ENCODE measurements at places on chromosomes 16 and 17.

- no peak for DNase-seq
These were observed 32.2 kb downstream of the HSD17B2 start for GRCh38 chr16:82067042-82067803.

GRCh38 chr17:10050597-10051101, 145.6 kb upstream of the RCVRN start:
- DNase-seq = no peak

- DNase-seq = peak; percentile 21
These were observed 110.4 kb upstream of the HAS3 start for GRCh38 chr16:68995011-68995504.

DNA sequence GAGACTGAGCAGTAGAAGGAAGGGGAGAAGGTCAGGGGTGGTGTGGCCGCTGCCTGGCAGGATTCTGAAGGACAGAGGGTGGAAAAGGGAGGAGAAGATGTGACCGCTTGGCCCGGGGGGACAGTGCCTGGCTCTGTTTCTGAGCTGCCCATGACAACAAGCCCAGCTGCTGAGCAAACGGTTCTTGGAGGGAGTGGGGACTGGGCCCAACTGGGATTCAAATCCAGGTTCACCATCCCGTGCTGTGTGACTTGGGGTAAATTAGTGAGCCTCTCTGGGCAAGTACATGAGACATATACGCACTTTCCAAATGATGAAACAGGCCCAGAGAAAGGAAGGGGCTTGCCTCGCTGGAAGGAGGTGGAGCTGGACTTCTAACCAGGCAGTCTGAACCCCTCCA, 23.3 kb downstream of the SEC14L5 start:
- no peak for DNase-seq

- DNase-seq = no peak
These were observed 76.6 kb downstream of the IRF8 start for GRCh38 chr16:85975451-85975981.

- no peak for DNase-seq
These were observed 54.3 kb downstream of the TIMM22 start for GRCh38 chr17:1050996-1051925.

DNA sequence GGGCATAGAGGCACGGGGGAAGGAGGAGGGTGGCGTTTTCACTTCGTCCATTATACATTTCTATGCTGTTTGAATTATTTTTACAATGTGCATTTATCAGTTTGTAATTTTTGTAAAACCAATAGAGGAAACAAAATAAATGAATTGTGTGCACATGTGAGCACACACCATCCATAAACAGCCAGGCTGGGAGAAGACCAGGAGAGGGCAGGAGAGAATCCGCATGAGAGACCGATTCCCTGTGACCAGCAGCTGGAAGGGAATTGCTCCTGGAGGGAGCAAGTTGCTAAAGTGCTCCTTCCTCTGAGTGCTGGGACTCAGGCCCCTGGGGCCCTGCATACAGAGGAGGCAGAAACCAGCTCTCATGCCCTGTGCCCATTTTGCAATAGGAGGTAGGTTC, 126.0 kb downstream of the ABCC12 start:
- DNase-seq = no peak

GRCh38 chr16:17416461-17417311, 54.1 kb downstream of the XYLT1 start:
- no peak for DNase-seq

DNA sequence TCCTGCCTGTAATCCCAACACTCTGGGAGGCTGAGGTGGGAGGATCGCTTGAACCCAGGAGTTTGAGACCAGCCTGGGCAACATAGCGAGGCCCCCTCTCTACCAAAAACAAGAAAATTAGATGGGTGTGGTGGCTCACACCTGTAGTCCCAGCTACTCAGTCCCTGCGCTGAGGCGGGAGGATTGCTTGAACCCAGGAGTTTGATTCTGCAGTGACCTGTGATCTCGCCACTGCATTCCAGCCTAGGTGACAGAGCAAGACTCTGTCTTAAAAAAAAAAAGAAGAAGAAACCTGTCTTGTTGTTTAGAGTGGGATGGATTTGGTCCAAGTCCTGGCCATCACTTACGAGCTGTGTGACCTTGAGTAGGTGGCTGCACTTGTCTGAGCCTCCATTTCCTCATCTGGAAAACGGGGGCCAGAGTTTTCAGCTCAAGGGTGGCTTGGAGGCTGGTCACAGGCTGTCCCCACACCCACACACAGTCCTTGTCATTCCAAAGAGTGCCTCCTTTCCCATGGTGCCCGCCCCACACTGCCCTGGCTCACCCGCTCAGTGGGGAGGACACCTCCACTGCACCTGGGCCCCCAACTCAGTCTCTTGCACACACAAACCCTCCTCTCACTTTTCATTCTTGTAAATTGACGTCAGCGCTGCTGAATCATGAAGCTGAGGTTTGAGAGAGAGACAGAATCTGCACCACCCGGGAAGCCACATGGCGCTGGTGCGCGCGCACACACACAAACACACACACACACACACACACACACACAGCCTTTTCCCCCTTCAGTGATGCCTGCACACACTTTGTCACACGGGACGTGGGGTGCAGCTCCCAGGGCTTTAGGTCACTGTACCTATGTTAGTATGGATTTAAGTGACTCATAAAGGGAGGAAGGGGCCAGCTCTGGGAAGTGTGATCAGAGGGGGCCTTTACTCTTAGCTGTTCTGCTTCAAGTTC, 4.2 kb downstream of the SOCS1 start:
- DNase-seq = no peak

- DNase-seq = no peak
These were observed 71.7 kb downstream of the PRKCB start for GRCh38 chr16:23907457-23907902.

DNA sequence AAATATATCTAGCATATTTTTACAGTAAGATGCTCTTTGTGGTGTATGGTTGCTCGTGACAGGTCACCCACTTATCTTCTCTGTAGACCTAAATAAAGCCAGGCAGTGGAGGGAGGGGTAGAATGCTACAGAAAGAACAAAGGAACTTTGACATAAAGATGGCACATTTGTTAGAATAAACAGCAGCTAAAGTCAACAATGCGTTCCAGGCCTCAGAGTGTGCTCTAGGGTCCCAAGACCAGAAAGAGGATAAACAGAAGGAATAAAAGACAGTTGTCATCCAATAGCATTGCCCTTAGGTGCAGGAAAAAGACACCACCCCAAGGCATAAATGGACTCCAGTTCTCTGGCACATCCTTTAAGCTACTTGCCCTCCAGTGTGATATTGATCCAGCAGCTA, 523.0 kb upstream of the CDH11 start:
- no peak for DNase-seq

- peak; percentile 58 for DNase-seq
These were observed 95.8 kb upstream of the CRHR1 start for GRCh38 chr17:45688353-45688752.

GRCh38 chr17:72792771-72793170, 299.7 kb downstream of the SLC39A11 start:
- DNase-seq = no peak

DNA sequence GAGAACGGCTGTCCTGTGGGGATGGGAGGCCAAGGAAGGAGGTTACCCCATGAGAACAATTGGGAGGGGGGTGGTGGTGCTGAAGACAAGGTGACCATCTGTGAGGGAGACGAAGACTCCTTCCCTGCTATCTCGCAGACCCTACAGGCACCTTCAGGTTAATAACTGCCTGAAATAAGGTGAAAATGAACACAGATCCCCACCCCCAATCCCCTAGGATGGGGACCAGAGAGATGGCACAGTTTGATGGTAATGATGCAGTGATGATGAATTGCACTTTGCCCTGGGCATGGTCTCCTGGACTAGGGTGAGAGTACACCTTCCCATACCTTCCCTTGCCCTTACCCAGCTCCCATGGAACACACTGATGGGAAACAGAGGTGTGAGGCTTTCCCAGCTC, 1.4 kb upstream of the NAE1 start:
- DNase-seq = no peak

- DNase-seq = peak; percentile 77
These were observed 74.6 kb downstream of the CMC2 start for GRCh38 chr16:80931801-80932707.

DNA sequence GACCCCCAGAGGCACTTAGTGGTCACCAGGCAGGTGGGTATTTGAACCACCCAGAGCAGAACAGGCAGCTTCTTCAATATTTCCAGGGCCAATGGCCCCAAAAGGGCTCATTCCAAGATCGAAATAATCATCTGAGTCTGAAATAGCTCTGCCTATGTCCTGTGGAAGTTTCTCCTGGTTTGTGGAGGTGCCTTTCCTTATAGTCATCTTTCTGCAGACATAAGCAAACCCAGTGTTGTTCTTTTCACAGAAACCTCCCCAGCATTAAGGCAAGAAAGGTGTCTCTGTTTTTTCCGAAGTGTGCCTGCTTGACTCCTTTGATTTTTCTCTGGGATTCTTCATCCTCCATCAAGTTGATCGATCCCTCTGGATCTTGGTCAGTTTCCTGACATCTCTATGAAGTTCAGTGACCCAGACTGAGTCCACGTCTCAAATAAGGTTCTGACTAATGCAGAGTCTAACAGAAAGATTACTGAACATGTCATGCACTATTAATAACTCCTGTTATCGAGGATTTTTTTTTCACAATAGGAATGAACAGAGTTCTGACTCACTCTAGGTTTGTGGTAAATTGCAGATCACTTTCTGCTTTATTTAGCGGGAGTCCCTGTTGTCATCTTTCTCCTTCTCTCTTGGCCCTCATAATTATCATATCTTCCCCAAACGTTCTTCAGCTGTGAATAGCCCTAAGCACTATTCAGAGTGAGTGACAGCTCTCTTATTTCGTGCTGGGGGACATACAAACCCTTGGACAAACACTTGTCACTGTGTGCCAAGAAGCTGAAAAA, 1.5 kb downstream of the LRRC3C start:
- no peak for DNase-seq

GRCh38 chr16:72442385-72443158, 270.6 kb upstream of the PMFBP1 start:
- no peak for DNase-seq

DNA sequence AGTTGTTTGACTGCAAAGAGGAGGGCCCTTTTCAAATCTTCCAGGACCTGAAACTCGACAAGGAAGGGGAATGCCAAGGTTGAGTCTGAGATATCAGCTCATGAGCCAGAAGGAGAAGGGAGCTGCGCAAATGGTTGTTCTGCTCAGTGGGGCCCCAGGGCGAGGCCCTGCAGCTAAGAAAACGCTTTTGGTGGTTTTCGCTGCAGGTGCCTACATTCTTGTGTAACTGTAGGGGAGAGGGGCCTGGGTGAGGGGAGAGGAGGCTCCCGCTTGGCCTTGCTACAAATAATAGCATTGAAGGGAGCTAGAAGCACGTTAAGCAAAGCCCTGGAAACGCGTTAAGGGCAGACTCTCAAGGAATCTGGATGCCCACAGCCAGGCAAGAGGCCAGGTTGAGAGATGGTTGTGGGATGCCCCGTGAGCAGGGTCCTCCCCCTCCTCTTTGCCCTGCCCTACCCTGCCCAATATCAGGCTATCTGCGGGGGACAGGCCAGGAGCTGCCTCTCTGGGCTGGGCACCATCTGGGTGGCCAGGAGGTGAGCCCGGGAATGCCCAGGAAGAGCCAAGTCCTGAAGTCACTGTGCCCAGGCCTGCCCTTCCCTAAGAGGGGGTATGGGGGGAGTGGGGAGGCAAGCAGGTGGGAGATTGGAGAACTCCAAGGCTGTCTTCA, 21.9 kb downstream of the GPR142 start:
- peak; percentile 61 for DNase-seq

GRCh38 chr16:85126705-85127378, 14.6 kb upstream of the CIBAR2 start:
- DNase-seq = peak; percentile 97

DNA sequence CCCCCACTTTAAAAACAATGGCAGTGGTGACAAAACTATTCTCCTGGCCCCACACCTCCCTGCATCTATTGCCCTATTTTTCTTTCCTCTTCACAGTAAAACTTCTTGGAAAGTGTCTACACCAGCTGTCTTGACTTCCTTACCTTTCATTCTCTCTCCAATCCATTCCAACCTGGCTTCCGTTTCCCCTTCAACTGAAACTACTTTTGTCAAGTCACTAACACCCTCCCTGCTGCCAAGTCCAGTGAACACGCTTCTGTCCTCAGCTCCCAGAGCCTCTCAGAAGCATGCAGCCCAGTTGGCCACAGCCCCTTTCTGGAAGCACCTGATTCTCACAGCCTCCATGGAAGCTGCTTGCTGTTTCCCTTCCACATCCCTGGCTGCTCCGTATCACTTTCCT, 4.0 kb upstream of the SCN4A start:
- no peak for DNase-seq

DNA sequence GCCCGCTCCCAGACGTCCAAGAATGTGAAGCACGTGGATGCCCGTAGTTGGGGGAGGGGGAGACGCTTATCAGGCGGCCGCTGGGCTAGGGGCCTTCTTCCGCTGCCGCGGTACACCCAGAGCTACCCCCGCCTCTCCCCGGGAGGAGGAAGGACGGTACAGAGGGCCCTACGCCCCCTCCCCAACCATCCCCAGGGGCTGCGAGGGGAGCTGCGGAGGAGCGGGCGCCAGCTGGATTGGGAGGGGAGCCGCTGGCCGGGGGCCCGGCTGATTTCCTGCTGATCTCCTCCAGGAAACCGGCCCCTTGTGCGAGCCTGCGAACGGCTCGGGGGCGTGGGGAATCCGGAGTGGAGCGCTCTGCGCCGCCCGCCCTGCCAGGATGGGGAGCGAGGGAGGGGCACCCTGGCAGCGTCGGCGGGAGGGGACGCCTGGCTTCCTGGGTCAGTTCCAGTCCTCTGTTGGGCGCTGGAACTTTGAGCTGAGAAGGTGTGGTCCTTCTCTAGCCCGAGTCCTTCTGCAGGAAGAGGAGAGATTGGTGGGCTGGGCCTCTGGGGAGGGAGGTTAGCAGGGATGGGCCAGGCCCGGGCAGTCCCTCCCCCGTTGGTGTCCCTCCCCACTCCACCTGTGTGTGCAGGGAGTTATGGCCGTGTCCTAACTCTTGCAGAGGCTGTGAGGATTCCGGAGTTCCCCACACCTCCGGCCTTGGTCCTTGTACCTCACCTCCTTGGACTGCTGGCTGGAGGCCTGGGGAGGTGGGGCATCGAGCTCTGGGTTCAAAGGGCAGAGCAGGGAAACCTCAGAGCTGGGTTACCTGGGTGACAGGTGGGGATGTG, 19.2 kb downstream of the GJD3 start:
- DNase-seq = peak; percentile 41

GRCh38 chr16:57620335-57621231, 7.8 kb upstream of the ADGRG1 start:
- DNase-seq = no peak

DNA sequence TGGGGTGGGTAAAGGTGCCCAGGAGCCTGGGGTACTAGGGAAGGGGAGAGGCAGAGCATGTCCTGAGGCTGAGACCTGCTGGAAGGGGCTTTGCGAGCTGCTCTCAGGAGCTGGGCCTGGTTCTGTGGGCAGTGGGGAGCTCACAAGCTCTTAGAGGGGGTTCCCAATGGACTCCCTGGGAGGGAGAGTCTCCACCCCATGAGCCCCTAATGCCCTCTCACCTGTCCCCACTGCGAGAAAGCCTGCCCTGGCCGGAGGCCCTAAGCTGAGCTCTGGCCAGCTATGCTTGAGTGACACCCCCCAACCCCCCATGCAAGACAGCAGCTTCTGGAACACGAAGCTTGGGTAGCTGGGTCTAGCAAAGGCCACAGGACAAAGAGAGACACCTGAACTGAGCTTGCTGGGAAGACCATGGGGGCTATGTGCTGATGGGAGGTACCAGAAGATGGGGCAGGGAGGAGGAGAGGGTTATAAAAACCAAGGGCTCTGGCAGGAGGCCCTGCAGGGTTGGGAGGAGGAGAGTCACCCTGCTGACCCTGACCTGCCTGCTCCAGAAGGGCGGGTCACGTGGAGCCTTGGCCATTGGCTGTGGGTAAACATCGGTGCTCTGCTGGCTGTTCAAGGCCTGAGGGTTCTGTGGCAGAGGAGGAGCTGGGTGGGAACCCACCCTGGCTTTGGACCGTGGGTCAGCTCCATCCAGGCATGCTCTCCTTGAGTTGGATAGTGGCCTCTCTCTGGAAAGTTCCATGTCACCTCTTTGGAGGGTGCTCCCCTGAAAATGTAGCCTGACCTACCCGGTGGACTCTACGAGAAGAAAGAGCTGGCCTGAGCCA, 106.7 kb downstream of the RAB11FIP4 start:
- no peak for DNase-seq

Measured in cerebellar cortex (tissue), 1 donor.